ENCODE measurements at places on chromosomes 12 and 14. TPM values are rescaled to one million over a fixed set of nuclear protein-coding genes. Genes with fewer than 3 reads are reported as not detected.

ZNF891 gene
- total RNA-seq, result 0.43 TPM

DDX54 gene
- total RNA-seq, result 34.9 TPM

PLD4 gene
- total RNA-seq, result not detected

SLC39A5 gene
- not detected for total RNA-seq

CISTR gene
- total RNA-seq, result not detected

ACVRL1 gene
- 114 TPM for total RNA-seq

TTC6 gene
- not detected for total RNA-seq

HOXC4 gene
- total RNA-seq, result 2.2 TPM

PMEL gene
- total RNA-seq, result 0.13 TPM

IRAK3 gene
- 6.6 TPM for total RNA-seq

KRT72 gene
- total RNA-seq, result not detected

TRMT5 gene
- 8.1 TPM for total RNA-seq

CHST11 gene
- 5.4 TPM for total RNA-seq
